ENCODE measurements at places on chromosomes 12 and 14.

DNA sequence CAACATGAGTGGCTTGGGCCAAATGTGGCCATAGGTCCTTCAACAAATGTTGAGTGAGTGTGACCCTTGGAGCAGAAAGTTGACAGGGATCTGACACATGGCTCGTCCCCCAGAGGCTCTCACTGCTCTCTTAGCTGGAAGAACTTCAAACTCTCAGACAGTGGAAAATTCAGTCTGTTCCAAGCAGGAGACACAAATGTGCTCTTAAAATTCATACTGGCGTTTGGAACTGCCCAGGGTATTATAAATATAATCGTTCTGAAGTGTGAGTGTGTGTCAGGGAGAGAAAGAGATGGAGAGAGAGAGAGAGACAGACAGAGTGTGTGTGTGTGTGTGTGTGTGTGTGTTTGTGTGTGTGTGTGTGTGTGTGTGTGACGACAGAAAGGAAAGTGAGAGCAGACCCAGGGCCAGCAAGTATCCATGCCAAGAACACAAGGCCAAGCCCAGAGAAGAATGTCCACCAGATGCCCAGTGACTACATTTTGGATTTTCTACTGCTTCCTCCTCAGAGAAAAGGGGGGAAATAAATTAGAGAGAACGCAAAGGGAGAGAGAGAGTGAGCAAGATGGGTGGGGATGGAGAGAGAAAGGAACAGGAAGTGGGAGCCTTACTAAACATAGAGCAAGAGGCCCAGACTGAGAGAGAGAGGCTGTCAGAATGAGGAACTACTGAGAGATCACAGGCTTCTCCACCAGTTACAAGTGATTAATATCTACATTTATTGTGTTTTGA, 193.6 kb upstream of the NUDT4 start:
- DNase-seq: no peak

DNA sequence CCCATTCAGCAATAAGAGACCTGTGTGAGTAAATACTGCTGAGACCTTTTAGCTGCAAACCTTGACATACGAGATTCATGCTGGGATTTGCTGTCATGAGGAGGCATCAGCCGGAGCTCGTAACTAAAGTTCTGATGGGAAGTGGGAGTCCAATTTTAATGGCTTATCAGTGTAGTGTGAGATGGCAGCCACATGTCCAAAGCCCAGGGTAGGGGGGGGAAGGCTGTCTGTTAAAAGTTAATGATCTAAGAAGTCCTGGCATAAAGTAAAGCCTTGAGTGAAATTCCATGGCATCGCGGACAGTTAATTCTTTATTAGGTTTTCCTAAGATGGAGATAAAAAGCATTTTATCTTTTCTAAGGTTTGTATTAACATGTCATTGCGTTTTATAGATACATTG, 240.0 kb downstream of the AACS start:
- DNase-seq: no peak

DNA sequence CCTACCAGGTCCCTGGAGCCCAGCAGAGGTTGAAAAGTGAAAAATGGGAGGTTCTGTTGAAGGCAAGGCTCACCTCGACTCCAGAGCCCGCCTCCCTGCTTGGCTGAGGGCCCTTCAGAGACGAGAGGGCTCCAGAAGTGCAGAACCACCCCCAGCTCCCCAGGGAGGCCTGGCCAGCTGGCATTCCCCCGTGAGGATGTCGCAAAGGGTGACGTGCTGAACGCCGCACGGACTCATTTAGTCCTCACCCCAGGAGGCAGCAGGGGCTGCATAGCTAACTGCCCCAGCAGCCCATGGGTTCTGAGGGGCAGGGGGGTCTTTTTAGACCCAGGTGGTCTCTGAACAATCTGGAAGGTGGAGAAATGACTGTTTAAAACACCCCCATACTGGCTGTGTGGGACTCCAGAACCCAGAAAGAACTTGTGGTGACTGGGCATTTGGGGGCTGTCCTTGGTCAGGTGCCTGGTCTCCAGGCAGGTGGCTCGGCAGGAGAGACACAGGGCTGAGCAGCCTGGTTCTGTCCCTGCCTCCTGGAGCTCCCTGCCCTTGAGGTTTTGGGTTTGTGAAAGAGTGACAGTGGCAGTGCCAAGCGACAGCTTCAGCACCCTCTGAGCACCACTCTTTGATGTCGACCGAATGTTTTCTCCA, 32.0 kb downstream of the ANAPC7 start:
- DNase-seq: no peak

- DNase-seq: peak; percentile 52
These were observed 68.6 kb upstream of the MAX start for GRCh38 chr14:65170768-65171507.

DNA sequence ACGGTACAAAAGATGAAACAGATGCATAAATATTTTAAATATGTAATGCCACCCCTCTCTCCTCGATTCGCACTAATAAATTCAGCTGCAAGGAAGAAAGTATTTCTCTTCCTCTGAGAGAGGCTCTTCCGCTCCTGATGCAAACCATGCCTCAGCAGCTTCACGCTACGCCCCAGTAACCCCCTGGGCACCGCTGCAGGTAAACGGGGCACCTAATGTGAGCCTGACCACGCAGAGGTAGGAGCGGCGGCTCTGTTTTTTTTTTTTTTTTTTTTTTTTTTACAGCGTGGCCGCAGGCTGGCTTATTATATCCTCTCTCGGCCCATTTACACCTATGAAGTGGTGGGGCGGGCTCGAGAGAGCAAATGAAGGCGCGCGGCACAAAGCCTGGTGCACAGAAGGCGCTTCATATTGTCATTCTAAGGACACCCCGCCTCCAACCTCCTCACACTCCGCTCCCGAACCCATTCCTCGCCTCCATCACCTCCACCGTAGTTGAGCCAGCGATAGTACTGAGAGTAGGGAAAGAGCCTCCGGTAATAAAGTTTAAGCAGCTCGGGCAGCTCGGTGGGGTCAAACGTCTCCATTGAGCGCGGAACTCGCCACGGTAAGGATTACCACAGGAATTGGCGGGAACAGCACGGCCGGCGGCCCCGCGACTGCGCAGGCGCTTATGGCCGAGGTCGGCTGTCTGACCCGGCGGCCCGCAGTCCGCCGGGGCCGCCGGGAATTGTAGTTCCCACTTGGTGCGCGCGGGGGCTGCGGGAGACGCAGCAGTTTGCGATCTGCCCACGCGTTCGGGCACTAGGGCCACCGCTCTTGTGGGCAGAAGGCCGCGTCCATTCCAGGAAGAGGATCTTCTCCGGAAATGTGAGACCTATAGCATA, at the start of gene PRIM1:
Gene PRIM1 (minus strand): TSS at position 612 of the 887 bp plus-strand sequence. CDS start 25 bp downstream, at position 587.
- DNase-seq: peak; percentile 88

All from activated naive CD4-positive, alpha-beta T cell treated with Interleukin-2 at 50 U/mL for 16 hours (primary cell).